ENCODE measurements at places on chromosomes 3 and 15.

DNA sequence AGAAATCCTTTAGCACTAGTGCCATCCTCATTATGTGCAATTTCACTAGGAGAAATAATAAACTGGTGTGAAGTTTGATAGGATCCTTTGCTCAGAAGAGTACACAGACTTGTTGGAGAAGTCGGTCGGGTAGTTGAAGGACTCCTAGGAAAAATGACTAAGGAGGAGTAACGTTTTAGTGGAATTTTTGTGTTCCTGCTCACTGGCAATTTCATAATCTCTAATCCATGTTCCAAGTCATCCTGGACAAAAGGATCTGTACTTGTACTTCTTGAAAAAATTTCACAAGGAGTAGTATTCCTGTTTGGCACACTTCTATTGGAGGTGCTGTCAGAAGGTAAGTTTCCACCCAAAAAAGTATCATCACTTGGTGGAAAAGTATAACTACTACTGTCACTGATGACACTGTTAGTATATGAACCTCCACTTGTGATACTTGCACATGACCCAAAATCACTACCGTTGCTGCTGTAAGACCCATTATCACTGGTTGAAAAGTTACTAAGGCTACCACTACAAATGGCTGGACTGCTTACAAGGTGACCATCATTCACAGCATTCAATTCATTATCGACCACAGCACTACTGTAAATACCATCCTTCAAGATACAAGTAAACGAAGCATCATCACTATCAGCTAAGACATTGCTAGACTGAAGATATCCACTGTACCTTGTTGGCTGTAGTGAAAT, 77.4 kb downstream of the NEDD4 start:
- peak; percentile 12 for DNase-seq

- DNase-seq, result no peak
These were observed 7.6 kb downstream of the XXYLT1 start for GRCh38 chr3:195263193-195263924.

- no peak for DNase-seq
These were observed 21.0 kb upstream of the DPH6 start for GRCh38 chr15:35566991-35567390.

- no peak for DNase-seq
These were observed 169.4 kb downstream of the MINAR1 start for GRCh38 chr15:79601405-79602086.

DNA sequence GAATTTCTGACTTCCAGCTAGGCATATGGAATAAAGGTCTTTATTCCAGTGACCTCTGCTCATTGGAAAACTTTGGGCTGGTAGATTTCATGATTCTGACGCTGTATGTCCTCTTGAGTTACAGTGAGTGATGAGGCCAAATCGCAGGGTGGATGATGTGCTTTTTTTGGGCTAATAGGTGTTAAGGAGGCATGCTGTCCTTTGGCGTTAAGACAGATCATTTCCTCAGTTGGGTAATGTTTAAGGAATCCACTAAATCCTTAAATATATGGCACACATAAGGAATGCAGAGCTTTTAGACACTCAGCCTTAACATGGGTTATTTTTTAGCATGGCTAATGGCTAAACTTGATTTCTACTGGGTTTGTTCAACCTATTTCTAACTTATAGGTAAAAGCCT, 87.9 kb downstream of the LPP start:
- no peak for DNase-seq

DNA sequence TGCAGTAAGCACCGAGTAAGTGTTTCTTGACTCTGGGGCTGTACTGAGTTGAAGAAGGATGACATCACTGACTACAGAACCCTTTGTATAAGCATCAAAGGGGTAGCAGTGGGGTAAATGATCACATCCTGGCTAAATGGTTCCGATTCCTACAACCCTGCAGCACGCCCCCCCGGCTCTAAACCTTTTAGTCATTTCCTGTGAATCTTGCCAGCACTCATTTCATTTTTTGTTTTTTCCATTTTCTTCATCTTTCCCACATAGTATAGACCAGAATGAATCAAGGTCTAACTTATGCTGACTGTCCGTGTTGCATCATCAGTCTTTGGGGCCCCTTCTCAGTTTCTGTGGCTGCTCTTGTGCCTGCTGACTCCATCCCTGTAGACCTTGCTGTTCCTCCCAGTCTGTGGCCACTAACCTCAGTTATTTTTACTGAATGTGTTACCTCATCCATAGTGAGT, 383.1 kb upstream of the TPRG1 start:
- peak; percentile 99 for DNase-seq

DNA sequence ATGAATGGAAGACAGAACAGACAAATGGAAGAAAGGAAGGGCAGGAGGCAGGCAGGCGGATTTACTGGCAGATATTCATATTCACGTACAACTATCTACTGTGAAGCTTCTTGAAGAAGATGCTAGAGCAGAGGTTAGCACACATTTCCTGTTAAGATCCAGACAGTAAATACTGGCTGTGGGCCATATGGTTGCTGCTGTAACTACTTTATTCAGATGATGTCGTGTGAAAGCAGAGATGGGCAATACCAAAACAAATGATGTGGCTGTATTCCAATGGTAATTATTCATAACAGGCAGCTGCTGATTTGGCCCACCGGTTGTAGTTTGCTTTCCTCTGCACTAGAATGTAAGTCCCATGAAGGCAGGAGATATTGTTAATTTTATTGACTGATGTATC, 115.7 kb upstream of the PRTG start:
- peak; percentile 66 for DNase-seq

GRCh38 chr3:197718891-197719290, 17.8 kb downstream of the RUBCN start:
- DNase-seq, result peak; percentile 89

DNA sequence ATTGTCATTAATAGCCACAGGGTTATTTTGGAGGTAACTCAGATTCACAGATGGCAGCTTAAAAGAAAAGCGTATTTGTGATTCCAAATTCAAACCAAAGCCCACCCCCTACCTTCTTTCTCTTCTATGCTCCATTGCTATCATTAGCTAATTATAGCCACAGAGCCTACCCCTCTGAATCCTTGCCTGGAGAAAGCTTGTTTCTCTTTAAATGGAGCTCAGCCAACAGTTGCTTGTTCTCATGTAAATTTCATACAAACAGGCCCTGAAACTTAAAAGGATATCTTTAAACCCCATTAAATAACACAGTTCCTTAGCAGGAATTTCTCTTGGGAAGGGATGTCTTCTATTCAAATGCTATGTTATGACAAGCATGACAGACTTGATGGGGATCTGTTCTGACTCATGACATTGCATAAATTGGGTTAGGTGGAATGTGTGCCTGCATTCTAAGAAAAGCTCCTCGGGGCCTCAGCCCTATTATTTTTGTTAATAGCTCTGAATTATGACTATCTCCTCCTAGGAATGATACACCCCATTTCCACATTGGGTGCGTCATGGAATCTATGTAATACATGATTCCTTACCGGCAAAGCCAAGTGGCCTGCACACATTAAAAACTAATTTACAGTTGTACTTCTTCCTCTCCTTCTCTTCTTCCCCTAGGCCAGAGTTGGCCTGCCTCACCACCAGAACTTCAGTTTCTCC, 265.8 kb downstream of the TAFA4 start:
- DNase-seq, result no peak

DNA sequence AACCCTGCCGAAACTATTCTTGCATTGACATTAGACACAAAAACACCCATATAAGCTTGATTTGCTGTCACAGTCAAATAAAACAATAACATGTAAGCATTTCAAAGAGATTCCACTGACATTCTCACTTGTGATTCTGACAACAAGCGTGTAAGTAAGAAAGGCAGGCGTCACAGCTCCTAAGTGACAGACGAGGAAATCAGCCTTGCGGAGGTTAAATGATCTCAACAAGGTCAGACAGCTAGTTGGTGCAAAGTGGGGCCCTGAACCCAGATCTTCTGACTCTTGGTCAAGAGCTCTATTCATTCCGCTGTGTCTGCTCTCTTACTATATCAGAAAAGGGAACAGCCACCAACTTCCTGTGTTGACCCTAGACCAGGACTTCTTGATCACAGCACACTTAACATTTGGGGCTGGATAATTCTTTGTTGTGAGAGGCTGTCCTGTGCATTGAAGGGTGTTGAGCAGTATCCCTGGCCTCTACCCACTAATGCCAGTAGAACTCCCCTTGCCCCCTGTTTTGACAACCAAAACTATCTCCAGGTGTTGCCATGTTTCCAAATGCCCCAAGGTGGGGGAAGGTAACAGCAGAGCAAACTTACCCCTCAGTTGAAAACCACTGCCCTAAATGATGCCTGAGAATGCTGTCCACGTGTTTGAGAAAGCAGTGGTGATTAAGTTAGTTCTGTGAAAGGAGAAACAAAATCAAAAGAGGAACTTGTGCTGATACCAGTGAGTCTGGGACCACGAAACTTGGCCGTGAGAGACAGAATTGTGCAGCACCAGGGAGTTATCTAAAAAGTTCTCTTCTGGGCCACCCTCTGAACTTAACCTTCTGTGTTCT, 86.1 kb downstream of the LIPC start:
- DNase-seq, result no peak

GRCh38 chr3:197468167-197468566, 87.6 kb downstream of the BDH1 start:
- no peak for DNase-seq

GRCh38 chr3:180947761-180948390, 35.4 kb downstream of the FXR1 start:
- DNase-seq, result no peak

- DNase-seq, result no peak
These were observed 137.9 kb upstream of the ZBTB20 start for GRCh38 chr3:115284980-115285379.

- peak; percentile 58 for DNase-seq
These were observed 1.5 kb downstream of the IGF2BP2 start for GRCh38 chr3:185823078-185824044.

GRCh38 chr15:77527164-77527778, 105.4 kb downstream of the LINGO1 start:
- DNase-seq, result peak; percentile 86

GRCh38 chr15:47768735-47769134, 51.4 kb downstream of the SEMA6D start:
- no peak for DNase-seq

DNA sequence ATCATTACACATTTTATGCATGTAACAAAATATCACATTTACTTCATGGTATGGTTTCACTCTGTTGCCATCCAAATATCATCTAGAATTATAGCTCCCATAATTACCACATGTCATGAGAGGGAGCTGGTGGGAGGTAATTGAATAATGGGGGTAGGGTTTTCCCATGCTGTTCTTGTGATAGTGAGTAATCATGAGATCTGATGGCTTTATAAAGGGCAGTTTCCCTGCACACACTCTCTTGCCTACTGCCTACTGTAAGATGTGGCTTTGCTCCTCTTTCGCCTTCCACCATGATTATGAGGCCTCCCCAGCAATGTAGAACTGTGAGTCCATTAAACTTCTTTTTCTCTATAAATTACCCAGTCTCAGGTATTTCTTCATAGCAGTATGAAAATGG, 123.4 kb downstream of the SATB1 start:
- DNase-seq, result no peak

DNA sequence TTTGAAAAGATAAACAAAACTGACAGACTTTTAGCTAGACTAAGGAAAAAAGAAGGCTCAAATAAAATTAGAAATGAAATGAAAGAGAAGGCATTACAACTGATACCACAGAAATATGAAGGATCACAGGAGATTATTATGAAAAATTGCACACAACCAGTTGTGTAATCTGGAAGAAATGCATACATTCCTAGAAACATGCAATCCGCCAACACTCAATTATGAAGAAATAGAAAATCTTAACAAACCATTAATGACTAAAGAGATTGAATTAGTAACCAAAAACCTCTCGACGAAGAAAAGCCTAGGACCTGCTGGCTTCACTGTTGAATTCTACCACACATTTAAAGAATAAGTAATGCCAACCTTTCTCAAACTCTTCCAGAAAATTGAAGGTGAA, 149.5 kb downstream of the SV2B start:
- no peak for DNase-seq

GRCh38 chr3:175029828-175030227, 170.7 kb downstream of the NAALADL2 start:
- DNase-seq, result no peak

GRCh38 chr3:86982883-86983282, 8.1 kb downstream of the VGLL3 start:
- DNase-seq, result peak; percentile 89

- DNase-seq, result no peak
These were observed 35.6 kb downstream of the DHX30 start for GRCh38 chr3:47838503-47838902.

- DNase-seq, result no peak
These were observed 21.8 kb upstream of the SLC25A38 start for GRCh38 chr3:39361252-39361927.

GRCh38 chr15:57460208-57460816, 84.0 kb downstream of the CGNL1 start:
- DNase-seq, result no peak

- DNase-seq, result no peak
These were observed 59.9 kb downstream of the CCNL1 start for GRCh38 chr3:157100096-157100477.

DNA sequence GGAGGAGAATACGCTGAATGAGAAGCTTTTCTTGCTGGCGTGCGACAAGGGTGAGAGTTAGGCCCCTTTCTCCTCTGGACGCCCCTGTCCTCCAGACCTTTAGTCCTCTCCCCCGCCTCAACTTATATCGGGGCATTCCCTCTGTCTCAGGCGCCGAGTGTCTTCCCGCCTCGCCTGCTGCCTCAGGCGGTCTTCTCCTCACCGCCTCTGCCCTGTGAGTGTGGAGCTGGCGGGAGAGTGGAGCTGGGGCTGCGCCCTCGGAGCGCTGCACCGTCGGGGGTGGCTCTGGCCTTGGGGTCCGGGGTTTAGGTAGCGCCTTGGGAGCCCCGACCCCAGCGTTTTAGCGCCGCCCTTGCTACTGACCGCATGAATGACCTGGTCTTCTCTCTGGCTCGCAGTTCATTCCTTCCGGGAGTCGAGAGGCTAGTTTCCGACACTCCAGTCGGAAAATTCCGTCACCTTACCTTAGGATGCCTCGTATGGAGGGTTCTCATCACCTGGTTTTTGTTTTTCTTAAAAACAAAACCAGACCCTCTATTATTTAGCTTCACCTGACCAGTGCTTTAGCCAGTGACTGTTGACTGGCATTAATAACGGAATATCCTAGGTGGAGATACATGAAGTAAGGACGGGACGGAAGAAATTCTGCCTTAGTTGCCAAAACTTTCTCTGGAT, 985 bp downstream of the TRPC1 start:
- peak; percentile 31 for DNase-seq

All from choroid plexus epithelial cell (primary cell).